ENCODE measurements at places on chromosomes 12 and 14. TPM values are rescaled to one million over a fixed set of nuclear protein-coding genes. Genes with fewer than 3 reads are reported as not detected.

DNA sequence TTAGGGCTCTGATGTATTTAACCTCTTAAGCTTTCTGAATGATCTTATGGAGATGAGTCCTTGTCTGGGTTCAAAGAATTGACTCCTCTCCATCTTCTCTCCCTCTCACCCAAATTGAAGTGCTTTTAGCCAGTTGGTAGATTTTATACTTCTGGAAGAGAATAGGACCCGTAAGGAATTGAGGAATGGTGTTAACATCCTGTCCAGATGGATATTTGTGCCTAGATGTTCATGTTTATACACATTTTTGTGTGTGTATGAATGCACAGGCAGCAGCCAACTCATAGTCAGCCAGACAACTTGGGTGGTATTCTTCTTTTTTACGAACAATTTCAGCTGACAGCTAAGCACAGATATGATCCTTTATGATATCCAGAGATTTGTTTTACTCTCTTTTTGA, 449.6 kb upstream of the RGS6 start:
- no peak for DNase-seq

- DNase-seq, result no peak
Observed at GRCh38 chr12:50249464-50250182, 33.7 kb downstream of the LIMA1 start.

DNA sequence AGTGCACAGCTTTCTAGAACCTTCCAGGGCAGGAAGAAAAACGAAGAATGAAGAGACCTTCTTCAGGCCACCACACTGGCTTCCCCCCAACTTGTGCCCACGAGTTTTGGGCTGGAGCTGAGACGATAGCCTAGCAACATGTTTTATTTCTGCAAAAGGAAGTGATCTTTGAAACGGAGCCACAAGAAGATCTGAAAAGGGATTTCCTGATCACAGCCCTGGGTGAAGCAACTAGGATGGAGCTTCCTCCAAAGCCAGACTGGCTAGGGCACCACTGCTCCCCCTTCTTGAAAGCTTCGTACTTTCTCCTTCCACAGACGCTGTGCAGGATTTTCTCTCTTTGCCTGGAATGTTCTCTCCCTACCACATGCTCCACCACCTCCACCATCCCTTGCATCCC, 418.3 kb downstream of the MED13L start:
- DNase-seq, result no peak

GRCh38 chr12:76259660-76260389, 88.4 kb downstream of the BBS10 start:
- DNase-seq, result peak; percentile 88

DNA sequence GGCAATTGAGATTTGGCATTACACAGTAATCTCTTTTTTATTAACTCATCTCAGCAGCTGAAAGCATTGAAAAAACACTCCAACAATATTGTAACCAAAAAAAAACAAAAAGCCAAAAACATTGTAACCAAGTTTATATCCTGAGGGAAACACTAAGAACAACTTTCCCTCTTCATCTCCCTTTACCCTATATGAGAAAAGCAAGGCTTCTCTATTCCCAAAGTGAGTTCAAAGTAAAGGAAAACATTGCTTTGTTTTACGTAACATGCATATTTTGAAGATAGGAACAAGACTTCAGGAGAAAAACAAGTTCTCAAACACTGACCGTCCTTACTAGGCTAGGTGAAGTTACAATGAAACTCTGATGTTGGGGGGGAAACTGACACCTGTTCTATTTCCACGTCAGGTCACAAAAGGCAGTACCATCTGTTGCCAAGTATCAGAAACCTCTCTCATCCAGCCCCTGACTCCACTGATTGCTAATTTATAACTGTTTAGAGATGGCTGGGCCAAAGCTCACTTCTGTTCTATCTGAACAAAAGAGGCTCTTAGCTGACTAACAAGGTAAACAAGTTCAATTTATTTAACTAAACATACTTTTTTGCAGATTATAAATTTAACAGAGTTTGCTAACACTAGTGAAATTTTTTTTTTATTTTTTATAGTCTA, 67.9 kb upstream of the PLXNC1 start:
- no peak for DNase-seq

- DNase-seq, result no peak
Observed at GRCh38 chr12:1305063-1305434, 289.3 kb downstream of the FBXL14 start.

GRCh38 chr12:65585648-65586602, 238.4 kb upstream of the HMGA2 start:
- DNase-seq, result no peak

DNA sequence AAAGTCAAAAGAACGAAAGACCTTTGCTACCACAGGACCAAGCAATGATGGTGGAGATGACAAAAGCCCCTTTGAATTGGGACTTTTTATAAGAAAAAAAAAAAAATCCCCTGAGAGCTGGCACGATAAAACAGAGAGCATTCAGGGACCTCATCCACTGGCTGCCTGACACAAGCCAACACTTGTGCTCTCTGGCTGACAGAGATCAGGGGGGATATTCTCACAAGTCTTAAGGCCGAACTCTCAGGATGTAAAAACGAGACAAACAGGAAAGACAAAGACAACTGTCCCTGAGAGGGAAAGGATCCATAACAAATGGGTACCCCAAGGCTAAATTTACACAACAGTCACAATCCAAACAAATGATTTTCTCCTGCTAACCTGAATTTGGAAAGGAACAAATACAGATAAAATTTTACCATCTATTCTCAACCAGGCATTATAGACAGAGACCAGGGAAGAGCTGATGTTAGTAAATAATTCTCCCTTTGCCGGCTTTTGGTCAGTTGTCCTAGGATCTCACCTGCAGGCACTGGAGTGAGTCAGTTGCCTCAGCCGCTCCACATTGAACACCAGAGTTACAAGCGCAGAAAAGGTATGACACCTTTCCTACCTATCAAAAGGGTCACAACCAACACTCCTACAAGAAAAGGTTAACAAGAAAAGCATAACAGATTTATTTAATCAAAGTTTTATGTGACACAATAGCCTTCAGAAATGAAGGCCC, 37.9 kb upstream of the GARIN6 start:
- no peak for DNase-seq

GRCh38 chr14:64760916-64761315, 56.7 kb downstream of the PLEKHG3 start:
- no peak for DNase-seq

Gene RPL36AL
- total RNA-seq, result 317 TPM

Gene TSPAN11
- total RNA-seq, result not detected

Gene CIROP
- not detected for total RNA-seq

Gene KLRK1
- total RNA-seq, result not detected

Gene EXOC3L4
- not detected for total RNA-seq

Data from HT1080 (cell line).